ENCODE measurements at places on chromosomes 12 and 14.
A peak's percentile ranks its signal among the peaks of the same experiment; 100 is the strongest.

GRCh38 chr12:104873374-104873773, 84.7 kb downstream of the SLC41A2 start:
- no peak for DNase-seq

DNA sequence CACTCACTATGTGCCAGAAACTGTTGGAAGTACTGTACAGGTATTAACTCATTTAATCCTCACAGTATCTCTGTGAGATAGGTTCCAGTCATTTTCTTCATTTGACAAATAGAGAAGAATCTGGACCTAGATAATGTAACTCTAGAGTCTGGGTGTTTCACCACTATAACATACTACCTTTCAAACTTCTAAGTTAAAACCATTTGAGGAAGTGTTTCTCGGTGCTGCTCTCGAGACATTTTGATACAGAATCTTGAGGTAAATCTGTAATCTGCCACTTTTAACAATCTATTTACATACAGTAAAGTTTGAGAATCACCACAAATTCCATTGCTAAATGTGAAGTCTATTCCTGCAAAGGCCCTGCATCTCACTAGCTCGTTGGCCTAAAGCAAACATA, 8.8 kb downstream of the OLR1 start:
- no peak for DNase-seq

- DNase-seq, result peak; percentile 43
These were observed 8.3 kb downstream of the XPOT start for GRCh38 chr12:64412459-64412858.

DNA sequence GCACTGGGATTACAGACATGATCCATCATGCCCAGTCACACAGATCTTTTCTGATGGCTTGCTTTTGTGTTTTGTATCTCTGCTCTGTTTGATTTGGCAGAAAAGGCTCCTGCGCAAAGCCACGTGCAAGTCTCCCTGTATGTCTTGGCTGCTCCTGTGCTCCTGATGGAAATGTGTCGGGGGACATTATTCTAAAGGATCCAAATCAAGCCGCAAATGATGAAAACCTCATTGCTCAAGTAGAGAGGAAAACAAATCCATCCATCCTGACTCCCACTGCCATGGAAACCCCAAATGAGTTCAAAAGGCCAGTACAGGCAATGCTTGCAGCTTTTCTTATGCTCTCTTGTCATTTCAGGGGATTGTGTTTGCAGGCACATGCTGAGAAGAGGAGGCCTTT, 93.8 kb downstream of the NDUFA12 start:
- DNase-seq, result no peak

- no peak for DNase-seq
These were observed 7.4 kb downstream of the LRP1-AS start for GRCh38 chr12:57139796-57140649.

GRCh38 chr14:91906374-91906773, 39.0 kb upstream of the TC2N start:
- DNase-seq, result no peak

- DNase-seq, result peak; percentile 44
These were observed 239.1 kb downstream of the DIO2 start for GRCh38 chr14:79972230-79972629.

DNA sequence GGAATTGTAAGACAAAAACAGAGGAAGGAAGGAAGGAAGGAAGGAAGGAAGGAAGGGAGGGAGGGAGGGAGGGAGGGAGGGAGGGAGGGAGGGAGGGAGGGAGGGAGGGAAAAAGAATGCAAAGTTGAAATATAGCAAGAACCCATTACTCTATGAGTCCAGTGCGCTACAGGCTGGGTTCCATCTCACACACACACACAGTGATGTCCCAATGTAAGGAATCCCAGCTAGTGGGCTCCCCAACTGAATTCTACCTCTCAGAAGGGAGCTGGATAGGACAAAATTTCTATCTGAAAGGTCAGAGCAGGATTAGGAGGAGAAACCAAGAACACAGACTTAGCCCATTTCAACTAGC, 173.4 kb downstream of the DAD1 start:
- no peak for DNase-seq

- no peak for DNase-seq
These were observed 18.0 kb upstream of the OR4K5 start for GRCh38 chr14:19902409-19902808.

DNA sequence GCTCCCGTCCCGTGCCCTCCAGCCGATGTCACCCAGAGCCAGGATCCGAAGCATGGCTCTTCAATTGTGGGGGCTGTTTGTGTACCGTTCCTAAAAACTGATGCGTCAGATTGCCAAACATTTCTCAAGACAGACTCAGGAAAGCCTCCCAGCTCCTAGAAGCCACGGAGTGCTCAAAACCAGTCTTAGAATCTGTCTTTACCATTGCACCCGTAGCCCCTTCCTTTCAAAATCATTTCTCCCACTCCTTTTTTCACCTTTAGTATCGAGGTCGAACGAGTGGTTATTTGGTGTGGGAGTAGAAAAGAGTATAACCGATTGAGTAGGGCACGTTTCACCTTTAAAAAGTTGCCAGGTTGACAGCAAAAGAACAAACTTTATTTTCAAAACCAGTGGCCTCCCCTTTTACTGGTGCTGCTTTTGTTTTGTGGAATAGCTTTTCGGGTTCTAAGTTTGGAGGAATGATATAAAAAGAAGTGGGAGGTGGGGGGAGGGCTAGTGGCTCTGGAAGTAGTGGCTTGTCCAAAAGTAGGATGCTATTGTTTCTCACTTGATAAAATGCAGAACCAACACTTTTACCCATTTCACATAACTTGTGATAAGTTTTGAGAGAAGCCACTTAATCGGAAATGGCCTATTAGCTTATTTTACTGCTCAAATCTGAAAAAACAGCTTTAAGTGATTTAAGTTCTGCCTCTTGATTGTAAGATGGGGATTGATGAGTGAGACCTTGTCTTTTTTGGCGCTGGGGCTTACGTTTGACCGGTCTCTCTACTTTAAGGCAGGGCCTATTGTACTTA, 803 bp downstream of the STK38L start:
- no peak for DNase-seq

DNA sequence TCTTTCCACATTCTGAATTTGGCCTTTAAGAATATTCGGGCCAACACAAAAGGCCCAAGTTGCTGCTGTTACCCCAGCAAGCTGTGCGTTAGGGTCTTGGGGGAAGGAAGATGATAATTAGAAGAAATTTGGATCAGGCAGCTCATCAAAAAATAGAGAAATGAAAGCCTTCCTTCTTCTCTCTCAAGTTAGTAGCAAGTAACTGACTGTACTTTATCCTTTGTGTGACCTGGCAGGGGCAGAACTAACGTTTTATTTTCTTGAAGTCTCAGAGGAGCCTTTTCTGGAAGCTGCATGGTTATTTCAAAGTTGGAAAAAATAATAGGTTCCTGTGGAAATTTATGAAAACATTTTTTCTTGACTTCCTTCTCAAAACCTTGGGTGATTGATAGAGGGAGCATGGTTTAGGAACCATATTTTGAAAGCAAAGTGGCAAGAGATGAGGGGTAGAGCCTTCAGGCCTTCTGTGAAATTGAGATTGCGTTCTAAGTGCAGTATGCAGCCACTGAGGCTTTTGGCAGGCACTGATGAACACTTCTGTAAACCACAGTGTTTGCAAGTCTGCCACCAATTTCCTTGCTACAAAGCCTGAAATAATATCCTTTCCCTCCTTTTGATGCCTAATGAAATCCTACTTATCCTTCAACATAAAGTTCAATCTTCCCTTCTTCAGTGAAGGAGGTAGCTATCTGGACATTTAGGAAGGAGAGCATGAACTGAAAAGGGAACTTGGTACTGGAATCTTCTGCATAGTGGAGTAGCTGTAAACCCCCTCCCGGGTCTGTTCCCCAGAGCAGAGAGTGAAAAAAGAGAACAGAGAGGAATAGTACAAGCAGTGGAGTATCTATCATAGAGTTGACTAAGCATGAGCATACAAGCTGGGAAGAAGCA, 123.2 kb downstream of the FGD4 start:
- no peak for DNase-seq

DNA sequence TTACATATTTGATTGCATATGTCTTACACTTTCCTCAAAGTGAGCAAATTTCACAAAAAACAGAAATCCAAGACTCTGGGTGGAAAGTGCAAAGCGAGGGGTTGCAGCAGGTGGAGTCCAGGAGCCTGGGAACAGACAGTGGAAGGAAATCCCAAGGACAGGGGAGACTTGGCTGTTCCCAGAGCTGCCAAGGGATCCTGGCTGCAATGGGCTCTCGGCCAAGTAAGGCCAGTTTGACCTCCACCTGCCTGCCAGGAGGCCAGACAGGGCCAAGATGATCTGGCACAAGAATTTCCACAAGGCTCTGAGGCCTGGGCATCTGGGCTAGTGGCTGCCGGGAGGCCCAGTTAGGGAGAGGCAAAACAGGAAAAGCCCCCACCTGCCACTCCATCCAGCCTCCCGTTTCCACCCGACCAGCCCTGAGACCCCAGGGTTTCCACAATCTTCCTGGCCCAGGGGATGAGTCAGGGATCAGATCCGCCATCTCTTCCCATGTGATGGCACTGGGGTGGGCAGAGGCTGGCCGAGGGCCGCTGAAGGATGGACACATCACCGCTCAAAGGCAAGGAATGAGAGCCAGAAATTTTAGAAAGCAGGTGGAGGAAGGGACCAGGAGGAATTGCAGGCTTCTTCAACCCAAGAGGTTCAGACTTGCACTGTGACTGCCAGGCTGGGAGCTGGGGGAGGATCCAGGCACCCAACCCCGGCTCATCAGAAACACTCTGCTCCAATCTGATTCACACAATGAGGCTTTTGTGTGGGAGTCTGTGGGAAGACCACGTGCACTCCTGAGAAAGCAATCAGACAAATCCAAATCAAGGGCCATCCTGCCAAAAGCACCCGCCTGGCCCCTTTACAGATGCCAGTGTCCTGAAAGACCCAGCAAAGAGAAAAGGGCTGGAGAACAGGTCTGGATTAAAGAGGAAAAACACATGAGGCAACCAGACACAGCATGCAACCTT, 16.3 kb downstream of the SCARB1 start:
- no peak for DNase-seq

DNA sequence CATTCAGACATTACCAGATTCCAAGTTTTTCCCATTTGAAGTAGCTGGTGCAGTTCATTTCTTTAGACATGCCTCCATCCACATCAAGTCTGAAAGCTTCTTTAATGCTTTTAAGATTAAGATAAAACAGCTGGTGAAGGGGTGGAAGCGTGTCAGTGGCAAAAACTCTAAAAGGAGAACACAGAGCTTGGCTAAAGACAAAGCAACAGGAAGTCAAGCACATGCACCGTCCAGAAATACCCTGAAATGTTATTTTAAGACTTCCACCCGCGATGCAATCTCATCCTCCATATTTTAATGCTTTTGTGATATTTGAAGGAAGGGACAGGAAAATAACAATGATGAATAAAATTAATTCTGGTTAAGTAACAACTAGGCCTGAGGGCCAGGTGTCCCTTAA, 31.8 kb downstream of the PPM1H start:
- DNase-seq, result no peak

GRCh38 chr12:49887536-49888401, 15.9 kb downstream of the FAIM2 start:
- no peak for DNase-seq

GRCh38 chr12:24993793-24994192, 44.9 kb upstream of the BCAT1 start:
- no peak for DNase-seq

DNA sequence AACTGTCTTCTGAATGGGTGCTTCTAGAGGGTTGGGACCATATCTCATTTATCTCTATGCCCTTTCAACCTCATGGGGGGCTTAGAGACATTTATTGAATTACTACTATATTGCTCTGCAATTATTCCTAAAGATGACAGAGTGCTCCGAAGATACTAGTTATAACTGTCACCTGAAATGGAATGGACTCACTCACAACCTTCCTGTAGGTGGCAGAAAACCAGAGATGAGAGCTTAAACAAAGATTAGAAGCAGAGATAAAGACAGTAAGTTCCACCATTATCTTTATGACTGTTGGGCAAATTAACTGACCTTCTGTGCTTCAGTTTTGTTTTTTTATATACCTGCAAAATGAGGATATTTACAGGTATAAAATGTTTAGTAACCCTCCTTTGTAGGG, 31.5 kb upstream of the GTF2A1 start:
- DNase-seq, result no peak

GRCh38 chr12:46516933-46517578, 144.5 kb upstream of the SLC38A2 start:
- no peak for DNase-seq

DNA sequence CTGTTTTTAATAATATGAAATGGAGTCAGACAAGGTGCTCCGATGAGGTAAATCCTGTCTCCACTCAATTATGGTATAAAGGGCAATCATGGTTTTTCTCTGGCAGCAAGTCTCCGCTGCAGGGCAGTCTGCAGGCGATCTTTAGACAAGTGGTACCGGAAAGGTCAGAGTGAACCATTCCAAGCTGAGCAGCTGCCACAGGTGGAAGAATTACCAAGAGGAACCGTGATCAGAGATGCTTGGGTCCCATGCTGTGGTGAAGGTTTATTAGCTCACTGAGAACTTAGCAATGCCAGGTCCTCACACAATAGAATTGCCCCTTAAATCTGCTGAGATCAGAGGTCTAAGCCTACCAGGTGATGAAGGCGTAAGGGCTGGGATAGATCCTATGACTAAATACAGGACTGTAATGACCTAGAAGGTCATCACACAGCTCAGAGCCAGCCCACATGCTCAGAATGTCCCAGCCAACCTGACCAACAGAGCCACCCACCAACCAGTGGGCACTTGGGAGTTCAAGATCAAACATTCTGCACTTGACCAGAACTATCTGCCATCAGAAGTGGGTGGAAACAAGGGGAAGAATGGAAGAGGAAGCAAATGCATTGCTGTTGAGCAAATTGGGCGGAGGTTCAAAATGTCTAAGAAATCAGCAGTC, 175.2 kb upstream of the BCL2L14 start:
- DNase-seq, result no peak

DNA sequence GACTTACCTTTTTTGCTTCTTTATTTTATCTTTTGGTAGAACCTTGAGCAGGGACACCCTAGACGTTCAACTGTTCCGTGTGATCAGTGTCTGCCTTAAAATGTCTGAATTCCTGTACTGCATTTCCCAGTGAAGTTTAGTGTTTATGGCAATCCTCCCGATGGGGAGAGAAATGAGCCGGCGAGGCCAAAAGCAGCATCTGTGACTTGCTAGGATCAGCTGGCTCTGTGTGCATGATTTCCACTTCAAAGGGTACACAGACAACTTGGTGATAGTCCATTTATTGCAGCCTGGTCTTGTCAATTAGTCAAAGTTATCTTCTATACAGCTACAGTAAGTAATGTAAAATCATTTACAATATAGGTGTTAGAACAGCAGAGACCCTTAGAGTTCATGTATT, 768.5 kb downstream of the DIO2 start:
- DNase-seq, result no peak

- no peak for DNase-seq
These were observed 5.4 kb downstream of the CHURC1 start for GRCh38 chr14:64919618-64920017.

GRCh38 chr12:120480211-120480610, 10.7 kb upstream of the SRSF9 start:
- no peak for DNase-seq

- no peak for DNase-seq
These were observed 104.2 kb downstream of the PCNX1 start for GRCh38 chr14:71011479-71011878.
